ENCODE measurements at places on chromosomes 2 and 18.
A peak's percentile ranks its signal among the peaks of the same experiment; 100 is the strongest.

DNA sequence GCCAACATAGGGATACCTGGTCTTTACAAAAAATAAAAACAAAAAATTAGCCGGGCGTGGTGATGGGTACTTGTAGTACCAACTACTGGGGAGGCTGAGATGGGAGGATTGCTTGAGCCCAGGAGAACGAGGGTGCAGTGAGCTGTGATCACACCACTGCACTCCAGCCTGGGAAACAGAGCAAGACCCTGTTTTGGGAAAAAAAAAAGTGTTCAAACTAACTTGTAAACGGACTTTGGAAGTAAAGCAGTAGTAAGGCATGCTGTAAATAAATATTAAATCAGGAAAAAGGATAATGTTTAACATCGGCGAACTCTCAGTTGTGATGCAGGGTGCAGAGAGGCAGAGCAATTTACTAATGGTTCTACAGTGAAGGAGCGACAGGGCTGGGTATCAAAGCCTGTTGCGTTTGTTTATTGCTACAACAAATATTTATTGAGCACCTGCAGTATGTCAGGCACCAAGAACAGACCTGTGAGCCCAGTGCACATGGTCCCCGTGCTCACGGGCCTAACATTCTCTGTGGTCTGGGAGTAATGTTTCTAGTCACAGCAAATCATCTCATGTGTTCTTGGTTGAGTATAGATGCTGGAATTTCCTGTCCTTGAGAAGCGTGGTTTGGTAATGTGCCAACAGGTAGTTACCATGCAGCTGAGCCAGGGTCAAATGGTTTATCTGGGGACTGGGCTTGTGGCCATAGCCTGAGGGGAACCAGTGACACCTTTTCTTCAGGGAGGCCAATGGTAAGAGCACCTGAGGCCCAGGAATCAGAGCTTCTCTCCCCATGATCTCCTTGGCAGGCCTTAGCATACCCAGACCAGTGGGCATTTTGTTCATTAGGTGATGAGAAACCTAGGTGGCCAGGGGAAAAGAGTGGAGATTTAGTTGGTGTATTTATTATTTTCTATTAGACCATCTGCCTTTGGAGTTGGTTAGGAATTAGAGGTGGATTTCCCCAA, 27.9 kb upstream of the GREB1 start:
- no peak for DNase-seq

DNA sequence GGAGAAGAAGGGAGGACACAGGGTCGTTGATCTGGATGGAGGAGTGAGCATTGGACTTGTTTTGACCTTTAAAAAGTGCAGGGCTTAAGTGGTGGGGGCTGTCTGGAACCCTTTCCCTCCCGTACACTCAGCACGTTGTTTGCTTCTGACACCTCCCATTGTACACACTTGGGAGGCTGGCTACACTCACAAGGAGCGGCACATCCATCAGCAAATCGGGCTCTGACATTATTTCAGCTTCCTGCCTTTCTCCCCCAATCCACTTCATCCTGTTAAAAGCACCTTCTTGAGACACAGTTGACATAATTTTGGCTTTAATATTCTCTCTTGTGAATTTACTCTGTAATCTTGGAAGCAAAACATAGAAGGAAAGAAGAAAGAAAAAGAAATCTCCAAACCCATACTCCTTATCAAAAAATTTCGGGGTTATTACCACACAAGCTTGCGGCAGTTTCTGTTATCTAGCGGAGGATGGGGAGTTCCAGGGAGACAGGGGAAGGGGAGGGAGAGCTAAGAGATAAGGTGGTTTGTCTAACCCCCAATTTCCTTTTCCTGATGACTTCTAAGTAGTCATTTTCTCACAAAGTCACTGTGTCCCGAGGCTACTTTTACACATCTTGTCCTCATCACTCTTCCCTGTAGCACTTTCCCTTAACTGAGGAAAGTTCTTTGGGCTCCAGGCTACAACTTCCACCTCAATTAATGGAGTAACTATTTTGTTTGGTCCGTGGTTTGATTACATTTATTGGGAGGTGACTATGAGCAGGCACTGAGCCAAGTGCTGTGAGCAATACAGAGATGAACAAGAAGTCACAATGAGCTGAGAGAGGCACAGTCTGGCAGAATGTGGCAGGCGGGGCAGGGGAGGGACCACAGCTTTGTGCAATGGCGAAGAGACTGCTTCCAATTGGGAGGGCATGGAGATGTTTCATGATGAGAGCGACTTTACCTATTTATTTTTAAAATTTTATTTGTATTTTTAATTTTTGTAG, 240.1 kb upstream of the MEX3C start:
- no peak for DNase-seq

GRCh38 chr2:236823963-236824362, 254.3 kb downstream of the ACKR3 start:
- DNase-seq: no peak

GRCh38 chr2:84424152-84424551, 34.9 kb downstream of the SUCLG1 start:
- DNase-seq: peak; percentile 10

DNA sequence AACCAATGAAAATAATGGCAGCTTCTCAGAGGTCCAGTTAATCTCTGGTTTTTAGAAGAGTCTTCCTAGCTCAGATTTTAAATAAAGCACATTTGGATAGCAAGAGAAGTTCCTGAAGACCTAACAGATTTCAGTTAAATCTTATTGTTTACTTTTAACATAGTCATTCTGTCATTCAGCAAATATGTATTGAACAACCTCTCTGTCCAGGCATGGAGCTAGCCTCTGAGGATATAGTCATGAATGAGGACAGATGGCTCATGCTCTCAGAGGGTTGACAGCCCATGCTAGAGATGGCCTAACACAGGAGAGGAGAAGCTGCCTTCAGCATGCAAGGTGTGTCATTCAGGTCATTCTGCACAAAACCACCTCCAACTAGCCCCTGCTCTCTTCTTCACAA, 6.2 kb downstream of the CCBE1 start:
- DNase-seq: no peak

DNA sequence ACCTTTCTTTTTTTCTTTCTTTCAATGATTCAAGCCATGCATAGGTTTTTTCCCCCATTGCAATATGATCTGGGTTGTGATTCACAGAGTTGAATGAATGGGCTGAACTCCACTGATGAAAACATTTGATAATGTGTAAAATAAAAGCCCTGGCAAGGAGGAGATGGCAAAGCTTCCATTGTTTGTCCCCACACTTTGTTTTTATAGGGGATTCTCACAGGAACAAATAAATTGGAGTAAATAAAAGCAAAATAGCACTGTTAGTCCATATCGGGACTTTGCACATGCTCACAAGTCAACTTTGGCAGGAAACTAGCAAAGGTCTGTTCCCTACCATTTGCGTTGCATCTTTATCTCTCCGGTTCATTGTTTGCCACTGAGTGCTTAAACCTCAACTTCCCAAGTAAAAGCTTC, 55.7 kb downstream of the MEIS1 start:
- DNase-seq: no peak

DNA sequence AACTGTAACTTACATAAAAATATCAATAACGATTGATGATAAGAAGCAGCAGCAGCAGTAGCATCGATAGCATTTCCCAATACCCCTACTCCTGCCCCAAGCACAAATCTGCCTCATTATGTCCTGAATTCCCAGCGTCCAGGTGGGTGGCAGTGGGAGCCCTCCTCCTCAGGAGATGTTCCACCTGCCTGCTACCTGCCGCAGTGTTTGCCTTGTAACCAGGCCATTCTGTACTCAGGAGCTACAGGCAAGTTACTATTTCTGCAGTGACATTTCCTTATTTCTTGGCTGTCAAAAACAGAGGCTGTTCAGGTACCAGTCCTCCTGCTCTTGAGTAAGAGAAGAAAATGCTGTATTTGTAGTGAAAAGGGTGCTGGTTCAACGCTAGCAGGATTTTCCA, 236.4 kb downstream of the CNTNAP5 start:
- no peak for DNase-seq

DNA sequence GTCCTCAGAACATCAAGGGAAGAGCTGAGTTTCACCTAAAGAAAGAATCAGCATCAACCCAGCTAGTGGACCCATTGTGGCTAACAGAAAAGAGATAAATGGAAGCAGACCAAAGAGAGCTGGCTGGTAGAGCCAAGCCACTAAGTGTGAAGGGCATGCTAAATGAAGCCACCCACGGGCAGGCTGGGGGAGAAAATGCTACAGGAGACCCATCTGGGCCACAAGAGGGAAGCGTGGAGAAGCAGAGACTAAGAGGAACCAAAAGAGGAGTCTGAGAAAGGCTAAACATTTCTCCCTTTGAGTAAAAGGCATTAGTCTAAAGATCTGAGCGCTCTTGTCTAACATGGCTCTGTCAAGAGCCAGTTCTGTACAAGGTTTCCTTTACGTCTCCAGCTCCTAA, 15.8 kb downstream of the CWC22 start:
- peak; percentile 61 for DNase-seq

DNA sequence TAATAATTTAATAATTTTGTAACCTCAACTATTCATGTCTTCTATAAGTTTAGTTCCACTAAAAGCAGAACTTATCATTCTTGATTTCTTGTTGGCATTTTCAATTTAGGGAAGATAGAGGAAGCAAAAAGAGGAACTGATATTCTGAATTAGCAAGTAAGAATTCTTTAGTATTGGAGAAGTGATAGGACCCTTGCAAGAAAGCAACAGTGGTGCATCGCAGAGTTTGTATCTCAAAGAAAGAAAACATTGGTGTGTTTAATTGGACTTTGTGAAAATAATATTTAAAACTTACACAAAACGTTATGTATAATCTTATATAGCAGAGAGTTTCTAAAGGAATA, 36.5 kb upstream of the TNFRSF11A start:
- peak; percentile 94 for DNase-seq
